Right renal cortex interstitium (tissue), 3 donors: ENCODE measurements at places on chromosomes 2 and 18.

- no peak for DNase-seq
Measured at GRCh38 chr2:65940856-65941255, 494.1 kb upstream of the MEIS1 start.

- no peak for DNase-seq
Measured at GRCh38 chr2:202193881-202194353, 44.5 kb downstream of the SUMO1 start.

DNA sequence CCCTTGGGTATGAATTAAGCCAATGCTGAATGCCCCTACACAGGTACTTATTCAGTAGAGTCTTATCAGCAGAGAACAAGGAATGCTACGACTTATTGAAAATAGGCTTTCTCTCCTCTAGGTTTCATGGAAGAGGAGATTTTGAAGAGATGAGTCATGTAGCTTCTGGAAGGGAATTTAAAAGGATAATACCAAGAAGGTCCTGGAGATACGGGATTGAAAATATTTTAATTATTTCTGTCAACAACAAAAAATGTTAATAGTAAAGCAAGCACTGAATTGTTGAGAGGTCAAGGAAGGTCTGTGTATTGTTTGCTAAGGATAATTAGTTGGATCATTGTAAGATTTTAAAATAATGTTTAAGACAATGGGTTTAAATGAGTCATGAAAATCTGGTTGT, 293.0 kb upstream of the SPHKAP start:
- no peak for DNase-seq

DNA sequence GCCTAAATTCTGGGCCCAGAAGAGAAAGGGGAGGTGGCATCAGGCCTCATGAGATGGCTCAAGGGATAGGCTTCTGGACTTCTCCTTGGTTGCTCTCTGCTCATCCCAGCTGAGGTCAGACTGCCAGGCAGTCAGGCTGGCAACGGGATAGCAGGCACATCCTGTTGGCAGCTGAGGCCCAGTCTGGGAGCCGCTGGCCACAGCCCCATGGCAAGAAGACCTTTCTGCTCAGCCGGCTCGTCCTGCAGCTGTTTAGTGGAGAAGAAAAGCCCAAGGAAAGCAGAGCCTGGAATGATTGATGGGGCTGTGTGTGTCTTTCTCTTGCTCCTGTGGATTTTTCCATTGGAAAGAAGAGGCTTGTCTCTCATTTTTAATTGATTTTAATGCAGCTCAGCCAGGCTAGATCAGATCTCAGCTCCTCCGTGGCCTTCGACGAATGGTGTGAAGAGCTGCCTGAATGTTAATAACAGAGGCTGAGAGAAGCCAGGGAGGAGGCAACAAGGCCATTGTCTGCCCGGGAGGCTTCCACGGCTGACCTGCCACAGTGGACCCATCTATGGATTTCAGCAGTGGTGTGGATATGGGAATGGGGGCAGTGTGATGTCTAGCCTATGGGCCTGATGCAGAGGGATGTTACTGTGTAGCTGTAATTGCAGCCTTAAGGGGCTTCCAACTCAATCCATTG, 99.5 kb downstream of the HS1BP3 start:
- DNase-seq: no peak

DNA sequence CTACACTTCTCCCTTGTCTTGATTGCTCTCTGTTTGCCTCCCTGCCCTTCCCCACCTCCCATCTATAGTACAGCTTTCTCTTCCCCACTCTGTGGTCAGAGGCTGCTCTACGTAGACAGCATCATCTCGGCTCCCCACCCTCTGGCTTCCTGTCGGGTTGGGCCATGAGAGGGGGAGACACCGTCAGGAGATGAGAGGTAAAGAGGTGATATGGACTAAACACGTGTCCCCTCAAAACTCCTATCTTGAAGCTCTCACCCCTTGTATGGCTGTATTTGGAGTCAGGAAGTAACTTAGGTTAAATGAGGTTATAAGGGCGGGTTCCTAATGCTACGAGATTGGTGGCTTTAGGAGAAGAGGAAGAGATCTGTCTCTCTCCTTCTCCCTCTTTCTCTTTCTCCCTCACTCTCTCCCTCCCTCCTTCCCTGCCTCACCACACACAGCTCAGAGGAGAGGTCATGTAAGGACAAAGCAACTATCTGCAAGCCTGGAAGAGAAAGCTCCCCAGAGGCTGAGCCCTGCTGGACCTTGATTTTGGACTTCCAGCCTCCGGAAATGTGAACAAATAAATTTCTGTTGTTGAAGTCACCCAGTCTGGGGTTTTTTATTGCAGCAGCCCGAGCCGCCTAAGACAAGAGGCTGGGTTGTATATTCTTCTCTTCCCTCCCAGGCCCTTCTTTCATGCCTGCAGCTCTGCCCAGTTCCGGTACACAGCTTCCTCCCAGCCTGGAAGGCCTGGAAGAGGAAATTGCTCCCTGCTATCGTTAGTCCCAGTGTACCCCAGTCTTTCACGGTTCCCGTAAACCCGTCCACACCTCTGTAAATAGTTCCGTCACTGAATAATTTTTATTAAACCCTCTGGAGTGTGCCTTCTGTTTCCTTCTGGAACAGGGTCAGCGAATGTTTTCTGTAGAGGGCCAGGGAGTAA, 138.0 kb downstream of the AKAIN1 start:
- no peak for DNase-seq

DNA sequence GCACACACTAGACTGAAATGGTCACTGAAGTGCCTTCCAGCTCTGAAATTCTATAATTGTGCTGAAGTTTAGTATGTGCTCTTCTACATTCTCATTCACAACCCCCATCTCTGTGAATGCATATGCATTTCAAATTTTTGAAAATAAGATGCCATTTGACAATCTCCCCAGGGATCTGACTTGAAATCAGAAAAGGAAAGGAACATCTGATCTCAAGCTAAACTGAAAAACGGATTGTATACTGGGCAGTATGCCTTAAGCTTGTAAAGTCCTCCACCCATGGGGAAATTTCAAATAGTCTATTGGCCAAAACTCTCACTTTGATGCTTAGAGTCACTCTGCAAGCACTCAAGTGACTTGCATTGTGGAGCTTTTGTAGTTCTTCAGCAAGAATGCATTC, 22.9 kb downstream of the FAP start:
- no peak for DNase-seq

- no peak for DNase-seq
Measured at GRCh38 chr2:78721355-78722033, 304.0 kb upstream of the REG3G start.

DNA sequence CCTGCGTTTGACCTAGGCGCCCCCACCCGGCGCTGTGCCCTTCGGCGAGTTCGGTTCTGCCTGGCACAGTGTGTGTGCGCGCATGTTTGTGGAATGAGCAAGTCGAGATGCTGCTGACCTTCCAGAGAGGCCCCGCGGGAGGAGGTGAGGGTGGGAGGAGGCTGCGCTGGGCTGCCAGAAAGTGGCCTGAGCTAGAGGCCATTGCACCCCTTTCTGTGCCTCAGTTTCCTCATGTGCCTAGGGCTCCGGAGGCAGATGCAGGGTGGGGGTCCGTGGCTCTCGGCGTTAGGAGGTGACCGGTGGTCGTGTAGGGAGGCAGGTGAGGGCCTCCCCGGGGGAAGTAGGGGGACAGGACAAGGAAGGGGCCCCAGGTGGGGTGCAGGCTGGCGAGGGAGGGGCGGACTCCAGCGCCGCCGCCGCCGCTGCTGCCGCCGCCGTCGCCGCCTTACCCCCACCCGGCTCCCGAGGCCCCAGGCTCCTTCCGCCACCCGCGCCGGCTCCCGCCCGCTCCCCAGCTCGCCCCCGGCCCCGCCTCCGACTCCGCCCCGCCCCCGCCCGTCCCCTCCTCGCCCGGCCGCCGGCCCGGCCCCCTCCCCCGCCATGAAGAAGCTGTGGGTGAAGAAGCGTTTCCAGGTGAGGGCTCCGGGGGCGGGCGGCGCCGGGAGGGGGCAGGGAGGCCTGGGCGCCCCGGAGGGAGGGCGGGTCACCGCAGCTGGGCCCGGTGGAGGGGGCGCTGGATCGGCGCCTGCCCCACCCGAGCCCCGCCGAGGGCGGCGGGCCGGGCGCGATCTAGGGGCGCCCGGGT, 7.0 kb downstream of the SPEG start:
- DNase-seq: no peak

GRCh38 chr2:50979495-50979894, 52.4 kb downstream of the NRXN1 start:
- DNase-seq: no peak

GRCh38 chr2:70962885-70963878, 15.2 kb upstream of the ANKRD53 start:
- DNase-seq: no peak

DNA sequence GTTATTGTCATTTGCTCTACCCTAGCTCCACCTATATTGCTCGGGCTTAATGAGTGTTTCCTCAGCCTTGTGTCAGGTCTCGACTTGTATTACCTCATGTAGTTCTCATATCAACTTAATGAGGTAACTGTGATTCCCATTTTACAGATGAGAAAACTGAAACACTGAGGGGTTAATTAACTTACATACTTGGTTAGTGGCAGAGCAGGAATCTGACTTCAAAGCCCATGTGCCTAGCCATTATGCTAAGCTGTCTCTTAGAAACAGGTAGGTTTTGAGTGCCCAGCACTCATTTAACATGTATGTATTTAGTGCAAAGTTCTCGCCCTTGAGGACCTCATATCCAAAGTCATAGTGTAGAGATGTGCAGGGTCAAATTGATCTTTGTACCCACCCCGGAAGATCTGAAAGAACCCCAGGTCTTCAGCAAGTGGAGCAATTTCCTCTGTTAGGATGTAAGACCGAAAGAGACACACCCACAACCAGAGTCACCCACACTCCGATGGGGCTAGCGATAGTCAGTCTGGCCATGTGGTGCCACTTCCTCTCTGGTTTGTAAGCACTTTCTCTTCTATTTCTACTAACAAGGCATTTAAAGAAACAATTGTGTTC, 121.0 kb upstream of the SLC39A10 start:
- no peak for DNase-seq

DNA sequence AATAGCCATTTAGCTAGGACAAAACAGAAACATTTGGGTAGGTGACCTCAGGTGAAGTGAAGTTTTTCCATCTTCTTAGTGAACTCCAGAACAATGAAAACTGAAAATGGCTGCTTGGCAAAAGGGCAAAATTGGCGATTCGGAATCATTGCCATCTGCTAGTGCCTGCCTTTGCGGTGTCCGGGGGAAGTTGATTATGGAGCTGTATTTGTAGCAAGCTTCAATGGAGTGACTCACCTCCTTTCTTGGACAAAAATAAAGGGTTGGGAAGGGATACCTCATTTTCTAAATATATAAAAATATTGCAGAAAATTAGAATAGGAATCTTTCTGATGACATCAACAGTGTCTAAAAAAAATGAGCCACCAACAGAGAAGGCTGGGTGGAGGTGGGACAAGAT, 460.5 kb downstream of the TGIF1 start:
- DNase-seq: no peak

DNA sequence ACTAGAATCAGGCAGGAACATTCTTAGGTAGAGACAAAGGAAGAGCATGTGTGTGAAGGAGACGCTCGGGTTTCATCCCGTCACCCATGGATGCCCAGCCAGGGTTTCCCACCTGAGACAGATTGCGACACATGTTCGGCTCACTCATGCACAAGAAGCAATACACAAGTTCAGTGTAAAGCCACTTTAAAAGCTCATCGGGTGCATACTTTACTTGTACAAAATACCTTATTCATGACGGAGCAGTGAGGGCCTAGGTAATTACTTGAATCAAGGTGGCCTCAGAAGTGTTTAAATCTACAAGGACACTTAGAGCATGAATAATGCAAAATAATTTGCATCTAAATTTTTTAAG, 42.0 kb downstream of the ZEB2 start:
- DNase-seq: peak; percentile 62

DNA sequence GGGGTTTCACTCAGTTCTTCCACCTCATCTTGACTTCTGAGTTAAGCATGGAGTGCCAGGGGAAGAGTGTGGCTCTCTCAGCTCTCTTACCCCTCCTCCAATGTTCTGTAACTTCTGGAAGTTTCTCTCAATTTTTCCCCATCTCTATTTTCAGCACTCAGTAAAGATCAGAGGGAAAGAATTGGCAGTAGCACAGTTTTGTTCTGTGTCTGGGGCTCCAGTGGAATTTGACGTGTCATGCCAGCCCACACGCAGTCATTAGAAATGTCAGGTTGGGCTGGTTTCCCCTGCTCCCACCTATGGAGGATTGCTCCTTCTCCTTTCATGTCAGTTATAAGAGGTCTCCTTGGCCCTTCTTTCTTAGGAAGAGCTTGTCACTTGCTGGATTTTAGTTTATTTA, 104.6 kb upstream of the COL3A1 start:
- DNase-seq: no peak

DNA sequence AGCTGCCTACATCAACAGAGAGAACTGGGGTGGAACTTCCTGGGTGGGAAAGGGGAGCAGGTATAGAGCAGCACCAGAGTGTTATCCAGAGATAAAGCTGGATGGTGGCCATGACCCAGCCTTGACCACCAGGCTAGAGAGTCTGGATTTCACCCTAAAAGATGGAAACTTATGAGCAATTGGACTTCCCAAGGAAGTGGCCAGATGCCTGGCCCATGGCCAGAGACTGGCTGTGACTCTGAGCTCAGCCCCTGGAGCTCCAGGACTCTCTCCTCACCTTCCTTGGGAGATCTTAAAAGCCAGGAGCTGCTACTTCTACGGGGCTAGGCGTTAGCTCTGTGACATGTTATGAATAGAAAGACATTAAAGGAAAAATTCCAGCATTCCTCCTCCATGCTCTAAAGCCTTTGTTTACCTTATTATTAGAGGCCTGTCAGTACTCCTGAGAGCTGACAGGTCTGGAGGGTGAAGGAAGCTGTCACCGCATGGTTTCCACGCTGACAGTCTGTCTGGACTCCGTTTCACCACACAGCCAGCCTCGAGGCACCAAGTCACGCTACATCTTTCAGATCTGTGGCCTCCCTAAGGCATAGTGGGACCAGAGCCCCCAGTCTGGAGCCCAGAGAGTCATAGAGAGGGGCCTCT, 260.0 kb upstream of the SIX2 start:
- DNase-seq: no peak

DNA sequence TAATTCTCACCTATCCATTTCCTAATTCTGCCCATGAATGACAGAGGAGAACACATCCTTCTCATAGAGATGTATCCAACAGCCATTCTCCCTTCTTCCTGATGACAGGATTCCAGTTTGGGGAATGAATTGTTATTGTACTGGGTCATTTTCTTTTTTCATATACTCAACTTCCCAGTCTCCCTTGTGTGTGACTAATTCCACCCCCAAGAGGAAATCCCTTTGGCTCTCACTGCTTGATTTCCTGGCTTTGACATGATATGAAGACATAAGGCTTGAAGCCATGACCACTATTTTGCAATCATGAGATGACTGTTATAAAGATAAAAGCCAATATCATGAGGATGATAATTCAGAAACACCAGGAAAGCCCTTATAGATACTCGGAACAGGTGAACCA, 384.7 kb upstream of the ACVR2A start:
- no peak for DNase-seq

GRCh38 chr2:164706522-164706921, 85.2 kb upstream of the GRB14 start:
- no peak for DNase-seq

DNA sequence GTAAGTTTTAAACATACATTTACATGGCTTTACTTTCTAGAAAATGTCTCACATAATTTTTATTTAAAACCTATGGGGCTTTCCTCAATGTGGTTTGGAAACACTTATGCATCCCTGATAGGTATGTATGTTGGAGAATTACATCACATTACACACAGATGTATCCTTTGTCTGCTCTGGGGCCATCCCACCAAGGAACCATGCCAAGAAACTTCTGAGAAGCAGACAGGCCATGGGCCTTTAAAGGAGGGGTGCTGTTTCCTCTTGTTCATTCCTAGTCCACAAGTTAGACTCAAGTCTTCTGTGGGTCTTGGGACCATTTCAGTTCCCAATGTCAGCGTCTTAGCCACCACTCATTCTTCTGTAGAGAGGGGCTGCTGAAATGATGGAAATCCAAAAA, 162.0 kb upstream of the SETBP1 start:
- DNase-seq: no peak

- no peak for DNase-seq
Measured at GRCh38 chr2:21078296-21078695, 34.4 kb upstream of the APOB start.
